ENCODE measurements at places on chromosomes 7 and 10.

DNA sequence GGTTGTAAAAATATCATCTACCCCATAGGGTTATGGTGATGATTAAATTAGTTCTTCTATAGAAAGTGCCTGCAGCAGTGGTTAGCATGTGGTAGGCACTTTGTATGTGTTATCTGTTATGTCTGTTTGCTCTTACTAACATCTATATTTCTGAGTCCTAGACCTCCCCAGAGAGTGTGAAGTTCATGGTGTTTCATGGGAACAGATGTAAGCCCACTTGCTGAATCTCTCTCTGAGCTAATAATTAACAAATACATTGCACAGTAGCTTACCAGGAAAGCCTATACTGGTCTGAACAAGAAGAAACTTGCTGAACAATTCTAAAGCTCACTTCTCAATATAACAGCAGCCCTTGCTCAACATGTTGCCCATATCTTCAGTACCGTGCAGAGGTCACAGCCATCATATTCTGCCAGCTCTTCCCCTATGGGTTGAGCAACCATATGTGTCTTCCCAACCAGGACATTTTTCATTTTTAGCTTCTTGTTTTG lies 100.1 kb downstream of the NPSR1 start:
- DNase-seq: no peak

GRCh38 chr10:119715628-119716505 lies 10.0 kb upstream of the INPP5F start:
- no peak for DNase-seq

DNA sequence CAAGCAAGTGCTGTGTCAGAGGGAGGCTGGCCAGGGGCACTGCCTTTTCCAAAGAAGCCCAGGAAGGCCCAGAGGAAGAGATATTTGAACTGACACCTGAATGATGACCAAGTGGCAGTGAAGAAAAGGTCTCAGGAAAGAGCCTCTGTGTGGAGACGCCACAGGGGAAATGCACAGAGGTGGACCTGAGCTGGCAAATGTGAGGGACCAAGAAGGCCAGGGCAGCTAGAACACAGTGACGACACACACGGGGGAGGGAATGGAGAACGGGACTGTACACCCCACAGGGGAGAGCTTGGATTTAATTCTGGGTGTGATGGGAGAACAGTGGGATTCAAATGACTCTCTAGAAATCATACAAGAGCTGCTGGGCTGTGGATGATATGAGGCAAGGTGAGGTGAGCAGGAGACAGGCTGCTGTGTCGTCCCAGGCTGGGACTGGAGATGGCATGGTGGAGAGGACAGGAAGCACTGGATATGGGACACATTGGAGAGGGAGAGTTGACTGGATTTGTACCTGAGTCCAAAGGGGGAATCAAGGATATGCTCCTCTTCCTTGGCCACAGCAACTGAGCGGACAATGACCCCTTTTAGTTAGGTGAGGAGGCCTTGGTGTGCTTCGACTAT lies 84.2 kb upstream of the DDC start:
- DNase-seq: no peak

DNA sequence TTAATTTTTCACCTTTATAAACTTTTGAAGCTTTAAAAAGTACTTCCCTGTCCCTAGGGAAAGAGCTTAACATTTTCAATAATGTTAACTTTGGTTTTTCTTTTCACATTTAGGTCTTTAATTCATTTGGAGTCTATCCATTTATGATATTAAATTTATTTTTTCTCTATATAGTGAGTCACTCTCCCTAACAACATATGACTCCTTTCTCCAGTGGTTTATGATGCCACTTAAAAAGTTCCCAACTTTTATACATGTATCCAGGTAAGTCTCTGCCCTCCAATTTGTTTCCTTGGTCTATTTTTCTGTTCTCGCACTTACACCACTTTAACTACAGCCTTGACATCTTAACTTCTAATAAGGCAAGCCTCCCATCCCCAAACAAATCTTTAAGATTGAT lies 3.5 kb downstream of the CACUL1 start:
- no peak for DNase-seq

GRCh38 chr10:24553051-24553612 lies 170.6 kb downstream of the ARHGAP21 start:
- no peak for DNase-seq

- no peak for DNase-seq
Observed at GRCh38 chr10:43196981-43197833, 59.0 kb downstream of the CSGALNACT2 start.

DNA sequence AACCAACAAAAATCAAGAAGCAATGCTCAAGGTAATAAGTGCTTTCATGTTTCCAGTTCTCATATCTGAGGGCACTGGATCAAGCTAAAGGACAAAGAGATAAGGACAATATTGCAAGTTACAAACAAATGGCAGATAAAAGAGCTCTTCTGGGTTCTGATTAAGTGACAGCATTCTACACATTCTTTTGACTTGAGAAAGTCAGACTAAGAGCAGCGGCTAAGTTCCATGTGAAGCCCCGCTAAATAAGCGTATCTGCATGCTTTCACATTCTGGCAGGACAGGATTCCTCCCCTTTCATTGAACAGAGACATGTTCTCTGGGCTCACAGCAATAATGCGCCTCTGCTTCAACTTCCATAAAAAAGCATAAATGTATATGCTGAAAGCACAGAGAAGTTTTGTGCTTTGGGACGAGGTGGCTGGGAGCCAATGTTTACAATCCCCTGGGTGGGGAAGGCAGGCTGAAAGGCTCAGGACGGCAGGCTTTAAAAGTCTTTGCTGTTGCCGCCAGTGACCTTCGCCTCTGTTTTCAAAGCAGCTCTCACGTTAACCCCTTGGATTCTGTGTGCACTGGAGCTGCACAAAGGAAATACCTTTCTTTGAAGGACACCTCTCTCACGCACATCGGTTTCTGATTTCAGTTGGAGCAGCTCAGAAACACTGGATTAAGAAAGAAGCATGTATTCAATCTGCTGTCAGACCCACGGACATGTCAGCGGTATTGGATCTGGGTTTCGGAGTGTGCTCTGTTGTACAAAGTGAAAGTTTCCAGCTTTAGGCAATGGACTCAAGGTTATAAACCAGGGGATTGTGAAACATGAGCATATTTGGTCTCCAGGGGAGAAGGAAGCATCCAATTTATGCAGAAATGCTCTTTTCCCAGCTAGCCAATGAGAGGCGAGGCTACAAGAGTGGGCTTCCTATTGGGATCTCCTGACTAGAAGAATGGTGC lies 105.4 kb upstream of the FAM133B start:
- DNase-seq: no peak

GRCh38 chr10:79178614-79179163 lies 109.9 kb downstream of the ZMIZ1 start:
- DNase-seq: no peak
